Lower lobe of right lung (tissue), 2 donors: ENCODE measurements at places on chromosomes 3 and 15. TPM values are rescaled to one million over a fixed set of nuclear protein-coding genes. Genes with fewer than 3 reads are reported as not detected.

GRCh38 chr3:11953778-11954177 lies 50.4 kb upstream of the SYN2 start:
- H3K27me3 ChIP-seq = no peaks in the 10 kb centered on the region
- DNase-seq = no peak
- H3K36me3 ChIP-seq = no peaks in the 10 kb centered on the region
- H3K4me3 ChIP-seq = no peak overlapping the region
- H3K27ac ChIP-seq = no peak overlapping the region

GRCh38 chr3:157423337-157423736 lies 13.3 kb upstream of the PTX3 start:
- H3K4me3 ChIP-seq = no peak overlapping the region
- no peaks in the 10 kb centered on the region for H3K27me3 ChIP-seq
- DNase-seq = no peak
- H3K4me1 ChIP-seq = no peaks in the 10 kb centered on the region
- H3K27ac ChIP-seq = no peak overlapping the region
- no peaks in the 10 kb centered on the region for H3K36me3 ChIP-seq

Gene KIF7
- total RNA-seq = 1.5 TPM

GRCh38 chr15:52441841-52442240 lies 86.8 kb downstream of the MYO5A start:
- no peaks in the 10 kb centered on the region for H3K27me3 ChIP-seq
- H3K4me3 ChIP-seq = no peak overlapping the region
- H3K4me1 ChIP-seq = peaks cover 16% of the 10 kb centered on the region
- no peaks in the 10 kb centered on the region for H3K36me3 ChIP-seq
- no peak for DNase-seq
- H3K27ac ChIP-seq = no peak overlapping the region

DNA sequence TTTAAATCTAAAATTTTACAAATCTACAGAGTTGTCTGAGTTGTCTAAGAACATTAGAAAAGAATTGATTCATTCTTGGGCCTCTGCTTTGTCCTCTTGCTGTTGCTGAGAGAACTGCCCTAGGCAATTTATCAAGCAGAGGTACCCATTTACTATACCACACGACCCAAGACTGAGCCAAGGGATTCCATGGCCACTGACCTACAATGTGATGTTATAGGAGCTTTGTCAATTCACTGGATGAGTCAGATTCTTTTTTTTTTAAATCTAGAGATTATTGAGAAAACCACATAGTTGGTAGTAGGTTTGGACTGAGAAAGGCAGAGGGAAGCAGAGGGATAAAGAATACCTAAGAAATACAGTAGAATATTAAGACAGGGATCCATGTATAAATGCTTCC lies 55.3 kb downstream of the TRAT1 start:
- DNase-seq = no peak
- H3K4me1 ChIP-seq = no peaks in the 10 kb centered on the region
- H3K27me3 ChIP-seq = no peaks in the 10 kb centered on the region
- no peak overlapping the region for H3K4me3 ChIP-seq
- no peaks in the 10 kb centered on the region for H3K36me3 ChIP-seq
- no peak overlapping the region for H3K27ac ChIP-seq

Gene TMEM108
- 18.5 TPM for total RNA-seq

- no peaks in the 10 kb centered on the region for H3K4me1 ChIP-seq
- H3K36me3 ChIP-seq = no peaks in the 10 kb centered on the region
- H3K4me3 ChIP-seq = no peak overlapping the region
These were observed 953.8 kb downstream of the IGSF11 start for GRCh38 chr3:118080889-118081288.

Gene CPA3
- total RNA-seq = 48.6 TPM

GRCh38 chr15:74626336-74626735 lies 10.7 kb downstream of the CLK3 start:
- H3K4me1 ChIP-seq = peaks cover 14% of the 10 kb centered on the region
- no peak overlapping the region for H3K27ac ChIP-seq
- no peaks in the 10 kb centered on the region for H3K27me3 ChIP-seq
- H3K36me3 ChIP-seq = peaks cover 100% of the 10 kb centered on the region
- no peak overlapping the region for H3K4me3 ChIP-seq

- no peaks in the 10 kb centered on the region for H3K36me3 ChIP-seq
- H3K4me3 ChIP-seq = peak overlapping the region; percentile 62
- no peak for DNase-seq
- peak overlapping the region; percentile 96 for H3K27ac ChIP-seq
- H3K4me1 ChIP-seq = peaks cover 84% of the 10 kb centered on the region
These were observed 9.5 kb downstream of the CMTM7 start for GRCh38 chr3:32401126-32401525.

DNA sequence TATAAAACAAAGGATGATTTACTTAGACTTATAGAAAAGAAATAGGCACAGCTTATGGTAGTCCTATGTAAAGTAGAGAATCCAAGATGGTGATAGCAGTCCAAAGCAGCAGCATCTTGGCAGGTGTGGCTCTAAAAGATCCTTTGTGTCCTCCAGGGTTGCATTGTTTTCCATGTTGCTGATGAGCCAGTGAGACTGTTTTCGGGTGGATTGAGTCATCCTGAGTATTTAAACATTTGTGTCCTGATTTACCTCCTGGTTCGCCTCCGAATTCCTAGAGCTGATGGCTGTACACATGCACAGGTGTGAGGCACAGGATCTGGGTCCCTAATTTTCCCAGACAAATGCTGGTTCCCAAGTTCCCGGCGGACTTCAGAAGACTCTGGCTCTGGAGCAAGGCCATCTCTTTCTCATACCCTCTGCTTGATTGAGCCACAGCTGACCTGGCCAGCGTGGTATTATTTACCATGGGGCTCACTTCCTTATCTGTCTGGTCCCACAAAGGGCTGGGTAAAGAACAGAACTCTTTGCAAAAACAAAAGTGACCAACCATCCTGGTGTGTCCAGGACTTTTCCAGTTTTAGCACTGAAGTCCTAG lies 51.0 kb downstream of the ARNT2 start:
- H3K27ac ChIP-seq = no peak overlapping the region
- peaks cover 37% of the 10 kb centered on the region for H3K4me1 ChIP-seq
- H3K36me3 ChIP-seq = no peaks in the 10 kb centered on the region

DNA sequence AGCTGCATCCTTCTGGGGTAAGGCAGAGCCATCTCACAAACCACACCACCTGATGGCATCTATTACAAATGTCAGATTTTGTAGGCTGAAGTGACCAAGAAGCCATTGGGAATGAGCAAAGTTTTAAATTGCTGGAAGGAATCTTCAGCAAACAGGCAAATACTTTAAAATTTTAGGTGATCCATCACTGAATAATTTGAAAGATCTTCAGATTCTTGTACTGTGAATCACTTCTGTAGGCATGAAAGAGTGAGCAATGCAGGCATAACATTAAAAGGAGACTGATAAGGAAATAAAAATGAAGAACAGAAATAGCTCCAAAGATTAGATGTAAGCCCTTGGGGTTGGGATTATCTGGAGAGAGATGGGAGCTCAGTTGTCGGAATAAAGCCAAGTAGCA lies 36.0 kb upstream of the ALDH1L1 start:
- H3K36me3 ChIP-seq = no peaks in the 10 kb centered on the region
- H3K4me3 ChIP-seq = no peak overlapping the region
- no peak for DNase-seq
- peaks cover 35% of the 10 kb centered on the region for H3K27me3 ChIP-seq
- H3K27ac ChIP-seq = no peak overlapping the region

DNA sequence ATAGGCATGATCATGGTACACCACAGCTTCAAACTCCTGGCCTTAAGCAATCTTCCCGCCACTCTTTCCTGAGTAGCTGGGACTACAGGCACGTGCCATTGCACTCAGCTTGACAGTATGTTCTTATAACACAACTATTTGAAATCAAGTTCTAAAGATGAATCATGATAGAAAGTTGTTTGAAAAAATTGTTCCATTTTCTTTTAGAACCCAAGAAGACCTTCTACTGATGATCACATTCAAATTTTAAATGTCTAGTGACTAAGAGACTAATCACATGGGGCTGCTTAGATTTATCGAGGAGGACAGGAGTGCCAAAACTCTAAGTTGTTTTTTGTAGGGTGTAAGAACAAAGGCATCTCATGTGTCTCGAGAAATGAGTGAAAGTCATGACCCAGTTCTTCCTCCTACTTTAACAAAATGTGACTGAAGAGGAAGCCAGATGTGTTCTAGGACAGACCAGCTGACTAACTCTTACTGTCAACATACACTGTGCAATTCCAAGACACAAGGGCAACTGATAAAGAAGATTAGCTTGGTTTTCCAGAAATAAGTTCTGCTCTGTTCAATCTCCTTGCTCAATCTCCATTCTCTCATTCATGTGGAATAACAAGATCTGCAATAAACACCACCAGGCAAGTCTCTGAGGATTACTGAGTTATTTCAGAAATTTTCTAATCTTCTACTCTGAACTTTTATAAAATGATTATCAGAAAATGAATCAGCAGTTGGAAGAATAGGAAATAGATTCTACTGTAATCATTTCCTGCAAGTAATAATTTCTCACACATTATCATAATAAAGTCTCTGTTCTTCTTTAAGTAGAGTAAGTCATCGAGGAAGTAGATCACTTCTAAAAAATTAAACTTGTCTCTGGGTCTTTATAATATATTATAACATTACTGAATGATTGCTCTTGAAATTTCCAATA lies 122.6 kb upstream of the CCNL1 start:
- no peaks in the 10 kb centered on the region for H3K27me3 ChIP-seq
- H3K4me1 ChIP-seq = no peaks in the 10 kb centered on the region
- no peak overlapping the region for H3K4me3 ChIP-seq
- no peak for DNase-seq

GRCh38 chr3:61960976-61961375 lies 399.6 kb downstream of the PTPRG start:
- no peak overlapping the region for H3K4me3 ChIP-seq
- DNase-seq = no peak
- H3K36me3 ChIP-seq = no peaks in the 10 kb centered on the region
- no peaks in the 10 kb centered on the region for H3K27me3 ChIP-seq
- H3K4me1 ChIP-seq = peaks cover 8% of the 10 kb centered on the region

Gene CCRL2
- total RNA-seq = 23.5 TPM

DNA sequence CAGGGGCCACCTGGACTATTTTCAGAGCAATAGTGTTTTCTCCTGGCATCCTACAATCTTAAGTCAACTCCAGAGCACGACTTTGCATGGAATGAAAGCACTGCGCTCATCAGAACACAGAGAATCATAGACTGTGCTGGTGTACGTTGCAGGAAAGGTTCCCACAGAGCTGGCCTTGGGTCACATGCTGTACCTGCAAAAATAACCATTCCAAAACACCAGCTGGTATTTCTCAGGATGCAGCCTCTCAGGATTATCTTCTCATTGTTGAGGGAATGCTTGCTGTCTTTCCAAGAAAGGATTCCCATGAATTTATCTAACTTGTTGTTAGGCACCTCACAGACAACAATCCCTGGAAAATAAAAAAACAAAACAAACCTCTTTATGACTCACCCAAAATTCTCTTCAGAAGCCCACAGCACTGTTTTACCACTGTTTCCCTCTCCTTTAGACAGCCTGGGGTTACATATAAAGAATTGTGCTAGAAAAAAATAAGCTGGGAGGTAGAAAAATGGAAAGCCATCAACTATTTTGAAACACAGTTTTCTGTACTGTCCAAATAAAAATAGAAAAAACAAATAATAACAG lies 131.7 kb downstream of the ATP8B4 start:
- no peak for DNase-seq
- H3K27ac ChIP-seq = no peak overlapping the region
- no peak overlapping the region for H3K4me3 ChIP-seq

Gene RAB6B
- total RNA-seq = 5.5 TPM

Gene ANKUB1
- 3.1 TPM for total RNA-seq

Gene DUOX1
- 317 TPM for total RNA-seq

- no peak for DNase-seq
These were observed 885 bp downstream of the EFCC1 start for GRCh38 chr3:129001806-129002572.

DNA sequence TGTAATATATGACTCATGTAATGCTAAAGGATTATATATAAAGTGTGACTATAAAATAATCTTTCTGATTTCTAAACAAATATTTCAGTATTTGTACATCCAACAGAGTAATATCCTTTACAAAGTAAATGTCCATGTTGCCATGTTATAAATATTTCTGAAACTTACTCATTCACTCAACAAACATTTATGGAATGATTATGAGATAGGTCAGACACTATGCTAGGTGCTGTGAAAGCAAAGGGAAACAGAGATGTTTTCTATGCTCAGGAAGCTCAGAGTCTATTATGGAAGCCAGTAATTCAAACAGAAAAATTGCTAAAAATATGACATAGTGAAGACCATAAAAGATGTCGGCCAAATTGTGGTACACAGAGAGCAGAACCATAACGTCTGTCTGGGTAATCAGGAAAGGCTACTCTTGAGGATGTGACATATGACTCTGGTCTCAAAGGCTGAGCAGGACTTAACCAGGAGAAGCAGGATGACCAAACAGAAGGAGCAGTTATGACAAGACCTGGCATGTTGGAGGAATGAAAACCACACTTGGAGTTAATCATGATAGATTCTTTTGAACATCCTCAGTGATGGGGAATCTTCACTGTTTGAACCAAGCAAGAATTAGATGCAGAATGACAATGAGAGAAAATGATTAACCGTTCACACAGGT lies 39.0 kb upstream of the MYO5C start:
- H3K27me3 ChIP-seq = no peaks in the 10 kb centered on the region
- H3K4me1 ChIP-seq = no peaks in the 10 kb centered on the region
- no peak for DNase-seq
- H3K27ac ChIP-seq = no peak overlapping the region

Gene BLM
- 2.0 TPM for total RNA-seq
